HepG2 (cell line): ENCODE measurements at places on chromosomes 5 and 9.
A peak's percentile ranks its signal among the peaks of the same experiment; 100 is the strongest.

DNA sequence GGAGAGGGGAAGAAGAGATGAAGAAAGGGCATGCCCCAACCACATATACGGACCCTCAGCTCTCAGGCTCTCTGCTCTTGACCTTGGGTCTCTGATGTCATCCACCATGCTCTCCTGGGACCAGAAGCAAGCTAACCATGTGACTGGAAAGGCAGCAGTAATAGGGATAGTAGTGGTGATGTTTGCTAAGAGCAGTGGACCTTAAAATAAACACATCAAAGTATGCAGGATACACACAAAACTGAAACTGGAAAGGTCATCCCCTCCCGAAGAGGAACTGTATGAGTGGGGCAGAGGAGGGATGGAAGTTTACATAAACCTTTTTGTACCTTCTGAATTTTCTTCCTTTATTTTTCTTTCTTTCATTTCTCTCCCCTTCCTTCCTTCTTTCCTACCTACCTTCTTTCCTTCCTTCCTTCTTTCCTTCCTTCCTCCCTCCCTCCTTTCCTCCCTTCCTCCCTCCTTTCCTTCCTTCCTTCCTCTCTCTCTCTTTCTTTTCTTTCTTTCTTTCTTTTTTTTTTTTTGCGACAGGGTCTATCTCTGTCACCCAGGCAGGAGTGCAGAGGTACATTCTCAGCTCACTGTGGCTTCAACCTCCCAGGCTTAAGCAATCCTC, 8.1 kb upstream of the PTPN3 start:
- DNase-seq: peak; percentile 89

DNA sequence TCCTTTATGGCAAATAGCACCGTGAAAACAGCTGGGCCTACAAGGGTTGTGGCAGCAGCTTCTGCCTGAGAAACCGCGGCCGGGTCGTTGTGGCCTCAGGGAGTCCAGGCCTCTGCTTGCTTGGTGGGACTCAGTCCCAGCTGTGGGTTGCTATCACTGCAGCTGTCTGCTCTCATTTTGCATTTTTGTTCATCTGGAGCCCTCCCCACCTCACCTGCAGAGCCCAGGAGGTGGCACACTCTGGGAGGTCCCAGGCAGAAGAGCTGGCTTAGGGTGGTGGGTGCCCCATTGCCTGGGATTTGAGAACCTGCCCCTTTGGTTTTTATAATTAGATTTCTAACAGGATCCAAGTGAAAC, 138.4 kb downstream of the GADD45G start:
- no peak for DNase-seq

DNA sequence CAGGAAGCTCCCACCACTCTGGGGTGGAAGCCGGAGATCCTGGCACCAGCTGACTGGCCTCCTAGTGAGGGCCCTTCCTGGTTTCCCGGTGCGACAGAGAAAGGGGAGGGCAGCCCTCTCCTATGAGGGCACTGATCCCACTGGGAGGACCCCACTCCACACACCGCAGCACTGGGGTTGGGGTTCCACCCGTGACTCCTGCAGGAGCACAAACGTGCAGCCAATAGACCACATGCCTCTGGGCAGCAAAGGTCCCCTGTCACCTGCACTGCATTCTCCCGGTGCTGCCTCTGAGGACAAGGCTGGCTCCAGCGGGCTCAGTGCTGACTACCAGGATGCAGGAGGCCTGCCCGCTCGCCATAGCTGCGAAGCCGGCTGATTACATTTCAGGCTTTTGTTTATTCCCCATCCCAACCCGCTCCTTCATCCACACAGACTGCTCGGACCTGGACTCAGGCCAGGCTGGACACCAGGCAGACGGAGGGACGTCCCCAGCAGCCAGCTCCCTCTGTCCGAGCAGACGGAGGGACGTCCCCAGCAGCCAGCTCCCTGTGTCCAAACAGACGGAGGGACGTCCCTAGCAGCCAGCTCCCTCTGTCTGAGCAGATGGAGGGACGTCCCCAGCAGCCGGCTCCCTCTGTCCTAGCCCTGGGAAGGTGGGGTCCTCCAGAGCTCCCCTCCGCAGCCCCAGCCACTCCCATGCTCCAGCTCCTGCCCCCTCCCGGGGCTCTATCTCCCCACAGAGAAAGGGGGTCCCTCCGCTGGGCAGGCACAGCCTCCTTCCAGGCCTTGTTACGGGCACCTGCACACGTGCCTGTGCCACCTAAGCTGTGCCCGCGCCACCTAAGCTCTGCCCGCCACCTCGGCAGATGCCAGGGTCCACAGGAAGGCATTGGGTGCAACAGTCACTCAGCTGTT, 8.8 kb upstream of the CEP72 start:
- no peak for DNase-seq

- no peak for DNase-seq
These were observed 268.6 kb downstream of the ISL1 start for GRCh38 chr5:51651889-51652288.

GRCh38 chr9:136623016-136623841, 39.5 kb upstream of the EGFL7 start:
- DNase-seq: no peak

DNA sequence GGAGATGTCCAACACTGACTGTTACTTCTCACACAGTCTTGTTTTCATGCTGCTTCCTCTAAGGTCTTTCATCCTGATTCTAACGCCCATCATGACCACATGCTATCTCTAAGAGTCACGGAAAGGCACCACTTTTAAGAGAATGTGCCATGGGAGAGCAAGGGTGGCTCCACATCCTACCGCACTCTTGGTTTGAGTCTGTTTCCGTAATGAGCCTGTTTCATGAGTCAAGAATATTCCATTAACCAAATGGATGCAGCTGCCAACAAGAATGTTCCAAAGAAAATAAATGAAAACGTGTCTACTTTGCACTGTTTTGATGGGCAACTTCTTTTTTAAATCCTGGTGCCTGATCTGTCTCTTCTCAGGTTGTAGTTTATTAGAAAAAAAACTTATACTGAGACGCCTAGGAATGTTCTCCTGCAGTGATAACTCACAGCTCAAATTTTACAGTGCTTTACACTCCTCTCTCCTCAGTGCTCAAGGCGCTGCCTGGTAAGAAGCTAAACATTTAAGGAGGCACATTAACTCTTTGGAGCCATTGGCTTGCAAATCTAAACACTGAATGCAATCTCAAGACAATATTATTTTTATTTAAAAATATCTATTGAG, 124.3 kb downstream of the FGF1 start:
- DNase-seq: no peak

DNA sequence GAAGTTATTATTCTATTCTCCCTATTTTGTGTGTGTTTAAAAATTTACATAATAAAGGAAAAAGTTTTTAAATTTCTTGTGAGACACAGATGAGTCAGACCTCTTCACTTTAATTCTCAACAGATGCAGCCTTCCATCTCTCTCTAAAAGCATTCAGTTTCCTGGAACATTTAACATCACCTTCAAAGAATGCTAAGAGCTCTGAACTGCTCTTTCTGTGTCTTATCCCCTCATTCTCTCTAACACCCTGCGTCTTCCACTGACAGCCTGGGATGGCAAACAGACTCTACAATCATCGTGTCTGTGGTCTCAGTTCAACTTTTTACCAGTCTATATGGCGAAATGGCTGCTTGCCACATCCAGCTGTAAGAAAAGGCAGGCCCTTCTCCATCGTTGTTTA, 173.0 kb downstream of the HINT1 start:
- no peak for DNase-seq

- DNase-seq: peak; percentile 11
These were observed 8.2 kb upstream of the ZFYVE16 start for GRCh38 chr5:80399526-80400239.

DNA sequence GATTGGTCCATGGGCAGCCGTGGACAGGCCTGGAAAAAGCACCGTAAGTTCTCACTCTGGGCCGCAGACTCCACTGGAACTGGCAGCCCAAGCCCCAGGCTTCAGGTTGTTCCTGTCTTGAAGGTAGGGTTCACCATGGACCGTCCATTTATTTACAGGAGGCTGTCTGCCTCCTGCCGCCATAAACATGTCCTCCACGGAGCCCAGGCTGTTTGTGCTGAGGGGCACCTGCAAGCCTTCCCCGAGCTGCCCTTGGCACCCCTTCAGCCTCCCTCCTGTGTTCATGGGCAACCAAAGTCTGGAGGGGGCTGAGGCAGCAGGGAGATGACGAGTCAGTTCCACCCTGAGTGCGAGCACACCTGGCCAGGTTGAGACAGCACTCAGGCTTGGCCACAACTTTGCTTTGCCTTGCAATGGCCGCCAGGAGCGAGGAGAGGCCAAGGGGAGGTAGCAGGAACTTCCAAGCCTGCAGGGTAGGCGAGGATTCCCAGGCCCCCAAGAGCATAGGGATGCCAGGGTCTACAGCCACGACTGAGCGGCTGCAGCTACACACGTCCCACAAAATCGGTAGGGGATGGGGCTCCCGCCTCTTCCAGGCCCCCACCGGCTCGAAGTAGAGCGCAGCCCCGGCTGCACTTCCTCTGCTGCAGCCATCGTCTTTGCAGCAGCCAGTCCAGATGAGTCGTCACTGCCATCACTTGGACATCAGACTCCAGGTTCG, 1625.6 kb upstream of the ACO1 start:
- no peak for DNase-seq

- DNase-seq: no peak
These were observed 959.9 kb upstream of the CDH10 start for GRCh38 chr5:25604681-25605080.

DNA sequence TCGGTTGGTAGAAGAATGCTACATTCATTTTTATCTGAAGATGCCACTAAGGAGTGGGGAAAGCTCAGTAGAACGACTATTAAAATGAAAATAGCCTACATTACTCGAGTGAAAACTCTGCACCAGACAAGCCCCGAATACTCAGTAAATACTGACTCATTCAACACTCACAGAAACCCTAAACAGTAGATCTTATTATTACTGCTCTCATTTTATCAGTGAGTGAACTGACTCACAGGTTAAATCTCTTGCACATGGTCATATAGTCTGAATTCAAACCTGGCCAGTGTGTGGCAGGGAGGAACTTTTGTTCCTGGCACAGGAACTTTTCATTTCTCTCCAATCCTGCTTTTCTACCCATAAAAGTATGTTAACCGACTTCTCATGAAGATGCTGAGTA, 9.6 kb upstream of the PAPPA start:
- no peak for DNase-seq

GRCh38 chr9:87850391-87850790, 32.3 kb upstream of the SPATA31E1 start:
- DNase-seq: no peak
